ENCODE measurements at places on chromosomes 6 and 20.

DNA sequence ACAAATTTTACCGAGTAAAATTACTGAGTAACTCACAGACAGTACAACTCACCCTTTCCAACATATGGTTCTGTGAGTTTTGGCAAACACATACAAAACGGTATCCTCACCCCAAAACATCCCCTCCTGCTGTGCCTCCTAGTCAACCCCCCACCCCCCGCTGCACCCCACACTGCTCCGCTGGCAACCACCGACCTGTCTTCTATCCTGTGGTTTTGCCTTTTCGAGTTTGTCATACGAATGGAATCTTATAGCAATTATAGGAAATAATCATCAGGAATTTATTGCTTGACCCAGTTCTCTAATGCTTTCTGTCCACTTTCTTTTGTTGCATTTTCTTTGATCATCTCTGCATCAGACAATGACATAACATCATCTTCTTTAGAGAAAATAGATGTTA lies 312.3 kb downstream of the KIF16B start:
- no peak for DNase-seq

- DNase-seq = no peak
These were observed 124.4 kb upstream of the EDN1 start for GRCh38 chr6:12165722-12166280.

- DNase-seq = no peak
These were observed 204.3 kb upstream of the PRSS16 start for GRCh38 chr6:27043244-27043643.

GRCh38 chr6:168516944-168517741 lies 76.2 kb downstream of the SMOC2 start:
- no peak for DNase-seq

DNA sequence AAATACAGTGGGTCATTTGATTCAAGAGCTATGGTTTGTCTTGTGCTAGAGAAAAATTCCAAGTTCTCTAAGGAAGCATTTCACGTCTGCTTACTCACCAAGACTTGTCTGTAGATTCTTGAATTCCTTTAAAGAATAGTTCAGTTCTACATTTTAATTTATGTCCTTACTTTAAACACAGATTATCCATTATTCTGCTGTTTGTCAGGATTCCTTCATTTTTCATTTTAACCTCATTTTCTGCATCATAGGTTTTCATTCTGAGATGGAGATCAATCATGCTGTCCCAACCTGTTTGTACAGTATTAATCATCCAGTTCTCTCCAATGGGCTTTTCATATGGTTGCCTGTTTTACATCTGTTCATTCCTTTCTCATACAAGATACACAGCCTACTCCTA lies 24.5 kb upstream of the POPDC3 start:
- DNase-seq = no peak

GRCh38 chr6:68364271-68364805 lies 270.7 kb upstream of the ADGRB3 start:
- no peak for DNase-seq

GRCh38 chr20:51388756-51389542 lies 153.6 kb downstream of the NFATC2 start:
- DNase-seq = no peak

- no peak for DNase-seq
These were observed 54.7 kb downstream of the ELOVL5 start for GRCh38 chr6:53294095-53294494.

GRCh38 chr6:125231574-125232343 lies 70.0 kb downstream of the HDDC2 start:
- no peak for DNase-seq

DNA sequence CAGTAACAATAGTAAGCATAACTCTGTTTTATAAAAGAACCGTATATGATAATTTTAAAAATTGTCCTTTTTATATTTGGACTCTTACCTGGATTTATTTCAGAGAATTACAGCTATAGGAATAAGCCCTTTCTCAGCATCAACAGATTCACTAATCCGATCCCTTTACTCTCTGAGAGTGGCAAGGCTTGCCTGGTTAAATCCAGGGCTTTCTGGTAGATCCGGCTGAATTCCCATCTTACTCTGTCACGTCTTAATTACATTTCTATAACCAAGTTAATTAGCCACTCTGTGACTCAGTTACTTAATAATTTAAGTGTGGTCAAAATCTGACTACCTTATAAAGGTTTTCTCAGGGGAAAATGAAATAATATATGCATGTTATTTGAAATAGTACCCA lies 294.7 kb downstream of the FRK start:
- no peak for DNase-seq

- DNase-seq = no peak
These were observed 26.9 kb upstream of the STX11 start for GRCh38 chr6:144123421-144123820.

DNA sequence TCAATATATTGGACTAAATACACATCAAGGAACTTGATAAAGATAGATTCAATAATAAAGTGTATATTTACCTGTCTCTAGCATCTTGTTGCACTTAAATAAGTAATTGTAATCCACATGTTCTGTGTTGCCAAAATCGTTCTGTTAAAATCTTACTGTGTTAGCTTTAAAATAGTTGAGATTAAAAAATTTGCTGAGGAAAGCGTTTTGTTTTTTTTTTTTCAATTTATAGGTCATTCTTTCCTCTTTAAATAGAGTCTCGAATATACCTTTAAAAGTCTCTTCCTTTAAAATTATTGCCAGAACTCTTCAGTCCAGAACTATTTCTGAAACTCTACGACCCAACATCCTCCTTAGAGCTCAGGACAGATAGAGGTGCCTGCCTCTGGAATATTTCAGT lies 195.6 kb upstream of the OPRM1 start:
- no peak for DNase-seq

DNA sequence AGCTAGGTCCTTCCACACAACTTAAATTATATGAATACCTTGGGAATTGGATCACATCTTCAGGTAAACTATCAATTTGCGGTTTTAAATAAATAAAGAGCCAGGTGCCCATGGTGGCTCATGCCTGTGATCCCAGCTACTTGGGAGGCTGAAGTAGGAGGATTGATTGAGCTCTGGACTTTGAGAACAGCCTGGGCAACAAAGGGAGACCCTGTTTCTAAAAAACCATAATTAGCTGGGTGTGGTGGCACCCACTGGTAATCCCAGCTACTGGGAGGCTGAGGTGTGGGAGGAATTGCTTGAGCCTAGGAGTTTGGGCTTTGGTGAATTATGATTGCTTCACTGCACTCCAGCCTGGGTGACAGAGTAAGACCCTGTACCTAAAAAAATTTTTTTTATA lies 3.4 kb downstream of the GMNN start:
- DNase-seq = no peak

DNA sequence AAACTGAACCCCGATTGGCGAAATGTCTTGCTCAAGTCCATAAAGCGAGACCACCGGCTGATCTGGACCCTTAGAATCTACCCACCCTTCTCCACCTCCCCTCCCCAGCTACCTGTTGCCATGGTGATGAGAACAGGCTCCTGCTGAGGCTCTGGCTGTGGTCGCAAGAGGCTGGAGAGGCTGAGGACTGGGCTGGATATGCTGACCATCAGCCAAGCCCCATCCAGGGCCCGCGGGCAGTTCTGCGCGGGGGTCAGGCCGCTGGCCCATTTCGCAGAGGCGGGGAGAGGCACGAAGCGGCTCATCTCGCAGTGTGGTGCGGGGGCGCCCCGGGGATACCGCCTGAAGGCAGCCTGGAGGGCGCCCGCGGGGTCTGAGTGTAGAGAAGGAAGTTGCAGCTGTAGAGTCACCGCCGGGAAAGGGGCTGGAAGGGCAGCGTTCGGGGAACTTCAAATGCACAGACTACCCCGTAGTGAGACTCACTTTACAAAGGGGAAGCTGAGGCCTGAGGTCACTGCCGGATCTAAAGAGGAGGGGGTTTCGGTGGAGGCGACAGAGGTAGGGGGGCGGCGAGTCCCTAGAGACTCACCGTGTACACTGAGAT lies 671 bp downstream of the TAPBP start:
- DNase-seq = peak; percentile 70

- no peak for DNase-seq
These were observed 30.8 kb downstream of the IL20RA start for GRCh38 chr6:137013738-137014602.

DNA sequence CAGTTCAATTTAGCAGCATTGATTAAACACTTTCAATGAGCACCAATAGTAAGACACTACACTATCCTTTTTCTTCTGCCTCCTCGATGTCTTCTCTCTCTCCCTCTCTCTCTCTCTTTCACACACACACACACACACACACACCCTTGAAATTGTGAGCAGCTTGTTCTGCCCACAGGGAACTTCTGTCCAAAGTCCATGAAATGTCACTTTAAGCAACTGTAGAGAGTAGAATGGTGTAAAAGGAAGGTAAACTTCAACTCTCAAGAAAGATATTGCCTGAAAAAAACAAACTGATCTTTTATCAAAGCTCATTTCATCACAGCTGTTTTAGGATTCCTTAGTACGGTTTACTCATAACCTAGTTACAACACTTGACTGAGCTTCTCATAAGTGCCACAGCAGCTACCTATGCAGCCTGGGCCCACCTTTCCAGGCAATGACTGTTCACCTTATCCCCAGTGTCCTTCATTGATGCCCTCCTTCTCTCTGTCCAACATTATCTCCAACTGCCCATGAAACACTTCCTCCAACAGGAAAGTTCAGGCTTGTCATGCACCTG lies 107.0 kb downstream of the TNFRSF21 start:
- no peak for DNase-seq

DNA sequence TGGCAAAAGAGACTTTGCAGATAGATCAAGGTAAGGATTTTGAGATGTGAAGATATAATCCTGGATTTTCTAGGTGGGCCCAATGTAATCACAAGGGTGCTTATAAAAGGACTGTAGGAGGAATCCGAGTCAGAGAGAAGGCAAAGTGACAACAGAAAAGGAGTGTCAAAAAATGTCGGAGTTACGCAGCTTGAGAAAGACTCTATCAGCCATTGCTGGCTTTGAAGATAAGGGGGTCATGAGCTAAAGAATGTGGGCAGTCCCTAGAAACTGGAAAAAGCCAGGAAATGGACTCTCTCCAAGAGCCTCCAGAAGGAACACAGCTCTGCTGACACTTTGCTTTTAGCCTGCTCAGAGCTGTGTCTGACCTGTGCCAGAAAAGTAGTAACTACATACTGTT lies 8.7 kb upstream of the RWDD1 start:
- DNase-seq = no peak

- DNase-seq = no peak
These were observed 46.8 kb upstream of the RNF146 start for GRCh38 chr6:127219869-127220268.

DNA sequence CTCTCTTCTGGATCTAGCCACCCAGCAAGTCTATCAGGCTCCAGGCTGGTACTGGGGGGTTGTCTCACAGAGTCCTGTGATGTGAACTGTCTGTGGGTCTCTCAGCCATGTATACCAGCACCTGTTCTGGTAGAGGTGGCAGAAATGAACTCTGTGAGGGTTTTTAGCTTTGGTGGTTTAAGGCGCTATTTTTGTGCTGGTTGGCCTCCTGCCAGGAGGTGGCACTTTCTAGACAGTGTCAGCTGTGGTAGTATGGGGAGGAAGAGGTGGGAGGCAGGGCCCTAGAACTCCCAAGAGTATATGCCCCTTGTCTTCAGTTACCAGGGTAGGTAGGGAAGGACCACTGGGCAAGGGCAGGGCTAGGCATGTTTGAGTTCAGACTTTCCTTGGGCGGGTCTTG lies 75.8 kb downstream of the SNAP91 start:
- DNase-seq = no peak

DNA sequence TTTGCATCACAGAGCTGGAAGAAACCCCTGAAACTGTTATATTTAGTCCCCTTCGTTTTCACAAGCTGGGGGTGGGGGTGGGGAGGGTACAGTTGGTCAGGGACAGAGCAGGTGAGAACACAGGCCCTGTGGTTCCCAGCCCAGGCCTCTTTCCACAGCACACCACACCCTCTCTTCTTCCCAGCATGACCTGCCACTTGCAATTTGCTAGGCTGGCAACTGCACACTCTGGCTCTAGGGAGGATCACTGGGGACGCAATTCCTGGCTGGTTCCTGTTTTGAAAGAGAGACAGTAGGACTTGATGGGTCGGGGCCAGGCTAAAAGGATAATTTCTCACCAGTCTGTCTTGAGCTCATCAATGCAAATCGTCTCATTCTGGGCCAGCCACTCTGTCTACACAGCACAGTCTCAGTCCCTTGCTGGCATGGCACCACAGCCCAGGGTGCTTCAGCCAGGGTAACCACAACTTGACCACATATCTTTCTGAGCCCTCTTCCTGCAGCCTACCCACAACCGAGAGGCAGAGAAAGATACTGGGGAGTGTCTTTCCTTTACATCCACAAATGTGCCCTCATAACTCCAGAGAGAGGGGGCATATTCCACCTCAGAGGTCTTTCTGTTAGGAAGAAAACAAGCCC lies 41.7 kb upstream of the EMILIN3 start:
- DNase-seq = no peak

DNA sequence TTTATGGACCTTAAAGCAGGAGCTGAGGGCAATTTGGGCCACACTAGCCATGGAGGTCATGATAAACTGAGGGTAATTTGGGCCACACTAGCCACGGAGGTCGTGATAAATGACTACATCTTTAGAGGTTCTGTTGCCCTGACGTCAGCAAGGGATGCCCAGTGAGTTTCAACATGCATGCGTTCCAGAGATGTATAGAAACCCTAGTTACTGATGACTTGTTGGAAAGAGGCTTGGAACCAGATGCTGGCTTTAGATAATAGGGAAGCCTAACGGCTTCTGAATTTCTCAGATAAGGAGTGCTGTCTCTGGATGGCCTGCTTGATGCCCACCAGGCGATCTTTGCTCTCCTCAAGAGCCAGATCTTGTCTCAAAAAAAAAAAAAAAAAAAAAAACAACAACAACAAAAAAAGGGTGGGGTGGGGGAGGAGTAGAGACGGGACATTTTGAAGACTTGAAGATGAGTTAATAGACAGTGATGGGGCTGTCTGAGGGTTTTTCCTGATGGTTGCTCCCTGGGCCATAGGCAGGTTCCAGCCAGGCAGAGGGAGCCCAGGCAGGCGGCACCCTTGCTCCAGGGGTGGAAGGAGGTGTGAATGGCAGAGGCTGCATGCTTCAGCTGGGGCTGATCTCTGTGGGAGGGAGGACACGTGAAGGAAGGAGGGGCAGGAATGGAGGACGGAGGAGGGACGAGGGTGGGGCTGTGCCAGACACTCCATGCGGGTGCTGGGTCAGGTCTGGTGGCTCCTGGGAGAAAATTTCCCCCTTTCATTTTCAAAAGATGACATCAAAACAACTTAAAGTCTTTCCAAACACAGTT lies 27.0 kb upstream of the FRMD1 start:
- DNase-seq = no peak

GRCh38 chr6:111038534-111039252 lies 48.6 kb upstream of the SLC16A10 start:
- DNase-seq = peak; percentile 51

DNA sequence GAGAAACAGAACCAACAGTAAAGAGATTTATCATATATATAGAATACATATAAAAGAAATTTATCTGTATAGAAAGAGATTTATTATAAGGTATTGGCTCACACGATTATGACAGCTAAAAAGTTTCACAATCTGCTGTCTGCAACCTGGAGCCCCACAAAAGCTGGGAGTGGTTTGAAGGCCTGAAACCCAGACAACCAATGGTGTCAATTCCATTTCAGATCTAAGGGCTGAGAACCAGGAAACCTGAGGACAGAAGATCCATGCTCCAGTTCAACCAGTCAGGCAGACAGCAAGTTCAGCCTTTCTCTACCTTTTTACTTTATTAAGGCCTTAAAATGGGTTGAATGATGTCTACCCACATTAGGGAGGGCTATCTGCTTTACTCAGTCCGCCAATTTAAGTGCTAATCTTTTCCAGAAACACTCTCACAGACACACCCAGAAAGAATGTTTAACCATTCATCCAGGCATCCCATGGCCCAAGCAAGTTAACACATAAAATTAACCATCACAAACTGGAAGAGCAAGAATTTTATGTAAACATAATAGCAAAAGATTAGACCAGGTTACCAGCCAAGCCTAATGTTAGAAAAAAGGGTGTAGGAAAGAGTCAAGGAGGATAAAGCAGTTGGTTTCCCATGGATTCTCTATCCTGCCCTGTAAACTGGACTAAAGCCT lies 170.9 kb downstream of the FUT9 start:
- DNase-seq = no peak
